ENCODE measurements at places on chromosomes 12 and 14.
A peak's percentile ranks its signal among the peaks of the same experiment; 100 is the strongest.

GRCh38 chr14:102920273-102920997, 2.0 kb upstream of the AMN start:
- DNase-seq, result no peak

DNA sequence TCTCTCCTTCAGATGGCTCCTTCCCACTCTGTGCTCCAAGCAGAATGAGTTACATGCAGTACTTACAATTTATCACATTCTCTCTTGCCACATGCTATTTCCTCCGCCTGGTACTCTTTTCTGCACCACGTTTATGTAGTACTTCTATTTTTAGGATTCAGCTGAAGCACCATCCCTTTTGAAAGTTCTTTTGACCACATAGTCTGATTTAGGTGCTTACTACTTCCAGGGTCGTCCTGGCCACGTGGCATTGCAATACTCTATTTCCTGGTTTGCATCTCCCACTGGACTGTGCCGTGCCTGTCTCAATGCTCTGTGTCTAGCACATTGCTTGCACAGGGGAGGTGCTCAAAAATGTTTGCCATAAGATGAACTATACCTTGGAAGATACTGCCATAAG, 16.3 kb upstream of the TBC1D30 start:
- no peak for DNase-seq

DNA sequence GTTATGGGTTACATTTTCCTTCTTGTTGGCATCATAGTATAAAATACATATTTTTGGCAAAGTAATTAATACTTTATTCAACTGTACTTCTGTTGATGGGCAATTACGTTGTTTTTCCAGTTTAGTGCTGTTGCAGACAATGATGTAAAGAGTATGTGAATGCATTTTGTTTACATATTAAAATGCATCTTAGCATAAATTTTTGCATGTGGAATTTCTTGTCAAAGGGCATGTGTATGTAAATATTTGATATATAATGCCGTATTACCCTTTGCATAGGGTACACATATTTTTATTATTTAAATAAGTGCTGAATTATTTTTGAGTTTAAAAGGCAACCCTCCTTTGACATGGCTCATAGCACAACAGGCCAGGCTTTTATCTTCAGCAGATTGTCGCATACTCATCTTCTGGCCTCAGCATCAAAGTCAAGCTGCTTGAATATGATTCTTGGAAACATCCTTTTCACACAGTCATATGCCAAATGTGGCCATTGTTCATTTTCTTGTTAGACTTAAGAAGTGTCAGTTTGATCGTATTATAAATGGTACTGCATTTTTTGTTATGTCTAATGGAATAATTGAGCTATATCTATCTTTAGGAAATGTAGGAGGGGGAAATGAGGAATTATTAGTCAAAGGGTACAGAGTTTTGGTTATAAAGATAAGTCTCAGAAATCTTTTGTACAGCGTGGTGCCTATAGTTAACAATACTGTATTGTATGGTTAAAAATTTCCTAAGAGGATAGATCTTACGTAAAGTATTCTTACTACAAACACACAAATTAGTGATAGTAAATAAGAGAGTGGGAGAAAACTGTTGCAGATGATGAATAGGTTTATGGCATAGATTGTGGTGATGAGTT, 138.5 kb downstream of the FUT8 start:
- DNase-seq, result no peak

GRCh38 chr12:82593901-82594396, 92.8 kb upstream of the TMTC2 start:
- no peak for DNase-seq

- DNase-seq, result no peak
Observed at GRCh38 chr14:91722386-91722785, 9.5 kb downstream of the CATSPERB start.

DNA sequence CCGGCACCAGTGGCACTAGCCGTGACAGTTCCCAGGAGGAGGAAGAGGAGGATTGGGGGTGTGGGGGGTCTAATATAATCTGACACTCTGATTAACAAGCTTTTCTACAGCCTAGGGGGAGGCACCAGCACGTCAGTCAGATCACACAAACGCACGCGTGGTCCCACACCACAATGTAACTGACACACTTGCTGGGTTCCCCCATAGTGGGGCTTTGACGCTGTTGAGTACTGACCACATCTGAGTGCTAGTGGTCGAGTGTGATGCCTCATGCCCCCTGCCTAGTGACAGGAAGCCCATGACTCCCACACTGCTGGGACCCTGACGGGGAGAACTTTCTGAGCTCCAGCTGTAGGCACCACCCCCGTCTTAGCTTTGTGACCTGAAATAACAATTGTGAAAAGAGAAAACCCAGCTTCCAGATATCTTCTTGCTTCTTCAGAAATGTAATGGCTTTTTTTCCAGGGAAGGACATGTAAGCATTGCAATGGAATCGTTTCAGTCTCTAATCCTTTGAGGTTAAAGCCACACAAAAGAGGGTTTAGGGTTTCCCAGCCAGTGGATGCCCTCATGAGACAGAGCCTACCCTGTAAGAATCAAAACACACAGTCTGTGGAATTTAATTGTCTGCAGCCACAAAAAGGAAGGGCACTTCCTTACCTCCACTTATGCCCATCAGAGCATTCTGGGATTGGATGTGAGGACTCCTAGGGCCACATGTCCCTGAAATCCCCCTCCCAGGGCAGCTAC, 183.9 kb downstream of the PIWIL1 start:
- DNase-seq, result no peak

DNA sequence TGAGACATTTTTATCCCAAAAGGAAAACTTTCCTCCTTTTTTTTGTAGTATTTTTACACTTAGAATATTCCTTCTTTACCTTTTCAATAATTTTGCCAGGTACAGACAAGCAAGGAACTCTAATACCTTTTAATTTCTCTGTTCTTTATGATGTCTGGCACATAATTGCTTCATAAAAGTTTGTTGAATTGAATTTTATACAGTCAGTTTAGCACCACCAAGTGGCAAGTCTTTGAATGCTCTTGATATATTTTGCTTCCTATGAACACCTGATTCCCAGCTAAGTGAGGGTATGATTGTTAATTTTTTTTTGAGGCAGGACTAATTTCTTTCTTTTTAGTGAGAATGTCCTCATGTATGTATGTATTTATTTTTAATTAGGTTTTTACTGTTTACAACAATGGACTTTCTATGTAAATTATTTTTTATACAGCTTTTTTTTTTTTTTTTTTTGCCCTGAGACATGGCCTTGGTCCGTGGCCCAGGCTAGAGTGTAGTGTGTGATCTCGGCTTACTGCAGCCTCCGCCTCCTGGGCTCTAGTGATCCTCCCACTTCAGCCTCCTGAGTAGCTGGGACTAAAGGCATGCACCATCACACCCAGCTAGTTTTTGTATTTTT, 6.9 kb downstream of the TBC1D15 start:
- DNase-seq, result no peak

GRCh38 chr14:91163316-91163715, 49.4 kb downstream of the DGLUCY start:
- no peak for DNase-seq

DNA sequence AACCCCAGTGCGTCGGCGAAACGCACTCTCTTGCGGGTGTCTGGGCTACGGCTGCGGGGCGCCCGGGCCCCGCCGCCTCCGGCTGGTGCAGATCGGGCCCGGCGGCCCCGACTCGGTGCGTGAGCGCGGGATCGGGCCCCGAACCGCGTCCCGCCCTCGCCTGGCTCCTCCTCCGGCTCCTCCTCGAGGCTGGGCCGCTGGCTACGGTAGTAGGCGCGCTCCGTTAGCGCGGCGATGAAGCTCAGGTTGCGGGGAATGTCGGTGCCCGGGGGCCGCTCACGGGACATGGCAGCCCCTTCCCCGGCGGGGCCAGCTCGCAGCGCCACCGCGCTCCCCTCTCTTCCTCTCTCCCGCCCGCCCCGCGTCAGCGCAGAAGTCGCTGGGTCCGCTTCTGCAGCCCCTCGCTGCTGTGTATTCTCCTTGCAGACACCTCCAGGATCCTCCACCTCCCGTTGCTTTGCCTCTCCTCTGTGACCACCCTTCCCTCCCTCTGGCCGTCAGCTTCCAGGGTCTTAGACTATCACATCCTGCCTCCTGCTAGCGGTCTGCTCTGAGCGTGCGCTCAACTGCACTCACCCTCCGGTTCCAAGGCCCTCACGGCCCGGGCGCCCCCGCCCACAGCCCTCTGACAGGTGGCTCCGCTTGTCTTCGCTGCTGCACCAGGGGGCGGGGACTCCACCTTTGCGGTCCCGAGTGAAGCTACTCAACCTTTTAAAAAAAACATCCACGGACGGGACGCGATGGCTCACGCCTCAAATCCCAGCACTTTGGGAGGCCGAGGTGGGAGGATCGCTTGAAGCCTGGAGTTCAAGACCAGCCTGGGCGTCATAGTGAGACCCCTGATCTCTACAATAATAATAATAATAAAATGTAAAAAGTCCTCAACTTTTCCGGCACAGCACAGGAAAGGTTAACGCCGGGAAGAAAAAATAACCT, at the start of gene PPP1R3E:
Gene PPP1R3E, minus strand, starts transcription at position 570 of the 936 bp plus-strand sequence. Its CDS starts 283 bp downstream, at position 287.
- peak; percentile 85 for DNase-seq

DNA sequence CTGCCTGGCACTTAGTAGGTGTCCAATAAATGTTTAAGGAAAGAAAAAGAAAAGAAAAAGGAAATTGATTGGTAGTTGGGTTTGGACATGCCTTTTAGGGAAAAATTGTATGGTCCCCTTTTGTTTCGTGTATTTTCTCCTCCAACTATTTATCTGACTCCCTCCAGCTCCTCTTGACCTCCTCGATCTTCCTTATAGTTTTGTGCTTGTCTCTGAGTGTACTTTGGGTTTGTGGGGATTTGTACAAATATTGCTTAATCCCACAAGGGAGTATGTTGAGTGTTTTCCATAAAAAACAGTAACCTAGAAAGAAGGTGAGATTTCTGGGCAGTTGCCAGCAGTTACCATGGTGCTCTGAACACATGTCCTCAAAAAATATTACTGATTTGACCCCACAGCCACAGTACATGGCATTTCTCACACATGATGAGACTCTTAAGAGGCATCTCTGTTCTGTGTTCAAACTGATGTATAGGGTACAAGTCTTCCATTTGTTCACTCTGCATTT, 15.7 kb downstream of the PLEKHG7 start:
- no peak for DNase-seq

GRCh38 chr14:54640506-54640905, 73.6 kb downstream of the SAMD4A start:
- no peak for DNase-seq

GRCh38 chr14:26873362-26873960, 275.6 kb upstream of the NOVA1 start:
- no peak for DNase-seq

DNA sequence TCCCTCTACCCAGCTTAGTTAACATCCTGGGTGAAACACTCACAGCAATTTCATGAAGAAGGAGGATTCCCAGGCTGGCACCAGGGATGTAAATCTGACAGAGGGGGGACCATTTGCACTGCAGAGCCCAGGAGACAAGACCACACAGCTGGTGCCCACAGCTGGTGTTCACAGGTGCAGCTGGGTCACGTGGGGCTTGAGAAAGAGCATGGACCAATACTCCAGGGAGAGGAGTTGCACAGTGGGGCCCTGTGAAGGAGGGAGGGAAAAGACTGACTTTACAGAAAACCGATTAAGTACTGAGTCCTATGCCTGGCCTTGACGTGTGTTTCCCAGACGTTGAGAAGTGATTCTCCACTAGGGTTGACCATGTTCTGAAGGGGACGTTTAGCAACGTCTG, 1316.7 kb upstream of the TMEM132C start:
- no peak for DNase-seq

- DNase-seq, result no peak
Observed at GRCh38 chr14:33218026-33218425, 279.3 kb downstream of the NPAS3 start.

DNA sequence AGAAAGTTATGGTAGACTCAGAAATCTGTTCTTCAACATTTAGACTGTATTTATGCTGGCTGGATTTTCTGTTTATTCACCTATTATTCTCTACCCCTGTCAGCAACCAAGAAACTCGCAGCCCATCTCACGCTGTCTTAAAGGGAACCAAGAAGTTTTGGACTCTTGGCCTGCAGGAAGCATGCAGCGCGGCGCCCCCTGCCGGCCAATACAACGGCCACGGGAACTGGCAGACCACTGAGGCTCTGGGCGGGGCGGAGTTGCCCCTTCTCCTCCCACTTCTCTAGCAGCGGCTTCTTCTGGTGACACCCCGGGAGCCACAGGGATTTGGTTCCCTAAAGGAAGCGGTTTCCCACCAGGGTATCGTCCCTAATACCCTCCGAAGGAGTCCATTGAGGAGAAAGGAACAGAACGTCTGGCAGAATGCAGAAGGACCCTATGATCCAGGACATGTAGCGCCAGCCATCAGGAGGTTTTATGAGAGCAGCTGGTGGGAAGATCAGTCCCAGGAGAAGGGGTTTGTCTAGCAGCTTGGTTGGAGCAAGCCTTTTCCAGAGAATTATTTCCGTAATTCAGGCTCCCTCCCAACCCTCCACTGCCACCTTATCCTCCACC, 21.0 kb upstream of the RNASE2 start:
- peak; percentile 23 for DNase-seq

DNA sequence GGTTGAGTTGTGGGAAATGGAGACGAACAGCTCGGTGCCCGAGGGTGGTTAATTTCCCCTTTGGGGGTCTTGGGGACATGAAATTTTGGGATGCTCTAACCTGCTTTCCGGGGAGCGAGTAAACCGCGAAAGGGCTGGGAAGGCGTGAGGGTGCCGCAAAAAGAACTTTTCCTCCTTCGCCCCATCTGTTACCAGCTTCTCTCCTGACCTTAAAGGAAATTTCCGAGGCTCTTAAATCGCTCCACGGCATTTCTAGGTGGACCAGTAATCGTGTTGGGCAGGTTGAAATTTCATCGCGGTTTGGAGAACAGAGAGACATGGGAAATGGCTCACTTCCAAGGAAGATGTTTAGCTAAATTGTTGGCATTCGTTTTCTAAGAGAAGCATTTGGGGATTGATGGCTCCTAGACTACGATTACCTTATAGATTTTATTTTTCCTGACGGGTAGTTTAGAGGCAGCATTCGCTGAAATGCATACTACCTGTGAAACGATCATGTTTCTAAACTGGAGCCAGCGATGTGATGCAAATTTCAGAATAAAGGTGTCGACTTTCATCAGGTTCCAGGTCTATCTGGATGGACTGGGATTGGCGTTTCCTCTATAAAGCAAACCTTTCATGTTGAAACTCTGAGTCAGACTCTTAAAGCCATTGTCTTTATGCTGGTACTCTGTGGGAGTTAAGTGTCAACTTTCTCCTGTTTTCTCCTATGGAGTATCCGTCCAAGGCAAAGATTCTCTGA, 414.5 kb downstream of the PCNX1 start:
- DNase-seq, result no peak

GRCh38 chr14:55052269-55052930, 953 bp downstream of the MAPK1IP1L start:
- DNase-seq, result no peak

- no peak for DNase-seq
Observed at GRCh38 chr12:69243099-69244084, 4.0 kb downstream of the CPSF6 start.

GRCh38 chr14:104369208-104369607, 210.4 kb upstream of the C14orf180 start:
- DNase-seq, result no peak

DNA sequence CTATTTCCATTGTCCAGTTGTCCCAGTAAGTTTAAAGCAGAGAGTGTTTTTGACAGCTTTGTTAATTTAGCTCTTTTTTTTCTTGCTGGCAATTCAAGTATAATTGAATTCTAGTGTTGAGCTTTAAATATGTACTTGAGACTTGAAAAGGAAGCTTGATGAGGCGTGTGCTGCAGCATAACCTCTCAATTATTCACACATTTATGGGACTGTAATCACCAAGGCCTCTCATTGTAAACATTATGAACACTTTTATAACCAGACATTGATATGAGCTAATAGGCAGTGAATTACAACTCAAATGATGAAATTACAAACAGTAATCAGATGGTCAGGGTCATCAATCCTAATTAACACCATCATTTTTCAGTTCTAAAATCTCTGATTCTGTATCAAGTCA, 378.0 kb upstream of the DDHD1 start:
- DNase-seq, result no peak

- no peak for DNase-seq
Observed at GRCh38 chr12:124195567-124195942, 99.3 kb upstream of the RFLNA start.

All from stimulated activated CD8-positive, alpha-beta memory T cell treated with anti-CD3 and anti-CD28 coated beads, Interleukin-15, amount 100 ng/mL, for 48 hours (primary cell).